IMR-90 (cell line): ENCODE measurements at places on chromosomes 6 and 20. TPM values are rescaled to one million over a fixed set of nuclear protein-coding genes. Genes with fewer than 3 reads are reported as not detected.

PRIM2 gene
- 7.7 and 11.8 TPM in 2 replicates for polyA plus RNA-seq

CRISP2 gene
- not detected in 2 replicates for polyA plus RNA-seq

ADGRG6 gene
- 8.1 and 10.0 TPM in 2 replicates for polyA plus RNA-seq

SIRPD gene
- not detected in 2 replicates for polyA plus RNA-seq

PRR18 gene
- polyA plus RNA-seq = not detected in 2 replicates
